ENCODE measurements at places on chromosomes 5 and 9.

DNA sequence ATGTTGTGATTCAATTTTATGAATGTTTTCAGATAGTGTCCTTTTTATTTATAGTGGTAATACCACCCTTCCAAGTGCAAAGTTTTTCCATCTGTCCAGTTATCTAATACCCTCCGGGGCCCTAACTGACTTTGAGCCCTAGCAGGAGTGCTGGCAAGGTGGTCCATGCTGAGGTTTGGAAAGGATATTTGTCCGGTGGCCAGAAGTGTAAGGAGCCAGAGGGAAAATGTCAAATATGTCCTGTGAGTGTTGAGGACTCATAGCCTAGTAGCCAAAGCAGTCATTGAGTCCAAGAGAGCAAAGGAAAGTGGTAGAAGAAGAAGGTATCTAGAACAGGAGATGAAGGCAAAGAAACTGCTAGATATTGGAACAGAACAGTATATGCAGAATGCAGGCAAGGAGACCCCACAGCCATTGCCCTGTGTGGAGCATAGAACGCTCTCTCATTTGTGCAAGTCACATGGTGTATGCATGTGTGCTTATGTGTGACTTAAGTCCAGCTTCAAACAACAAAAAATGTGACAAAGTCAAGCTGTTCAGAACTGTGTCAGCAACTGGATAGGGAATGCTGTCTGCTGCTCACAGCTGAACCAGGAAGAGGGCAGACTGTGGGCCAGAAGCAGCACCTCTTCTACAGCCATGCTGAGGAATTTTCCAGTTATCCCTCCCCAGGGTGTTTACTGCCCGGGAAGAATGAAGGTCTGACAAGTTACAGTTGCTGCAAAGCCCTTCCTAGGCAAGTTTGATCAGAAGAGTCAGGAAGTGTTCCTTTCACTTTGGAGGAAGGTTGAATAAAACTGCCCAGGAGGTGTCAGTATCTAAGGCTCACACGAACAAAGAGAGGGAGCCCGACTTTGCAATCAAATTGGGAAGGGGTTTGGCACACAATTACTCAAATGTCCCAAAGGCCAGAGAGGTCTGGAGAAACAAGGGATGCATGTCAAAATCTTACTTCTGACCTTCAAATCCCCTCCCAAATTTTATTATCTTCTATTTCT lies 463.3 kb upstream of the DMAC1 start:
- DNase-seq = no peak

- DNase-seq = peak; percentile 35
Measured at GRCh38 chr9:136773386-136774044, 9.2 kb upstream of the LCN15 start.

DNA sequence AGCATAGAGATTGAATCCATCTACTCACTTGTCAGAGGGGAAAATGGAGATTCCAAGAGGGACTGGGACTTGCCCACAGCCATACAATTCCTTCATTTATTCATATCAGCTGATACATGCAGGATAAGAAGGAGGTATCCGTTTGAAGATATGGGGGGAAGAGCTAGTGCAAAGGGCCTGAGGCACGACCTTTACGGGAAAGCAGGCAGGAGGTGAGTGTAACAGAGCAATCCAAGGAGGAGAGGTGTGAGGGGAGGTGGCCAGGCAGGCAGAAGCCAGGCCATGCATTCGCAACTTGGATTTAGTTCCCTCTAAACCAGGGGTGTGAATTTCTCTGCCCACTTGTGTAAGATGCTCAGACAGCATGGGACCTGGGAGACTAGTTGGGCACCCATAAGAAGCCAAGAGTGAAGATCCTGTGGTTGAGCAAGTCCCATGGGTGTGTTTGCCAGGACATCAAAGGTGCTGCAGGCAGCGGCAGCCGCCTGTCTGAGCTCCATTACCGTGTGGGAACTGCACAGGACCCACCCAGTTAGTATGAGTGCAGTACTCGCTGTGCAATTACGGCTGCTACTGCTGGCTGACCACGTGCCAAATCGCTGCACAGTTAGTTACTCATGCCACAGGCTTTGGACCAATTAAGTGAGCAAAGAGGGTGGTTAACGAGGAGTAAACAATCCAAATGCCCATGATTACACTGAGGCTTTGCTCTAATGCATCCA lies 31.4 kb upstream of the FAT2 start:
- DNase-seq = no peak

DNA sequence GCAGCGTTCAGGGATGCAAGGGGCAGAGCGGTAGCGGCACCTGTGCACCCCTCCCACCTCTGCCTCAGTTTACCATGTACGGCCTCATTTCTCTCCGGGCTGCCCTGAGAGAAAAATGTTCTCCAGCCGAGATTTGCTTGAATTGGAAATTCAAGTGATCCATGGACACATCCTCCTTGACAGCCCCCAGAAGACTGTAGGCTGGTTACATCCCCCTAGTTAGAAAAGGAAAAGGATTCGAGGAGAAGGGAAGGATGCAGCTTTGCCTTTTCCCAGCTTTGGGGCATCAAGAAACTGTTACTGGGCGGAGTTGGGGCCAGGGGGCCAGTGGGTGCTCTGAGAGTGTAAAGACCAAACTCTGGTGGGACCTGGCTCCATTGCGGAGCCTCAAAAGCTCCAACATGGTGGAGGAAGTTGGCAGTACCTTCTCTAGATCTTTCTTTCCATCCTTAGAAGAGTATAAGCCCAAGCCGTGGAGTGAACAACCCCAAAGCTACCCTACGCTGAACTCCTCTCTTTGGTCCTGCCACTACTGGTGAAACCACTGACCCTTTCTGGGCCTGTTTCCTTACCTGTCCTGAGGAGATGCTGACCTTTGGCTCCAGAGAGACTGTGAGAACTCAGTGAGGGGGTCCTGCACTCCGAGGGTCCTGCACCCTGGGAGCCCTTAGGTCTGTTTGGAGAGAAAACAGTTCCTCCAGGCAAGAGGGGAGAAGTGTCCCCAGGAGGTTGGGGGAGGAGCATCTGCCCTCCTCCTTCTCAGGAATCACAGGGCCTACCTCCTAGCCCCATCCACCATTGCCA lies 1.0 kb upstream of the BARX1 start:
- DNase-seq = no peak

All from activated CD4-positive, alpha-beta T cell treated with anti-CD3 and anti-CD28 coated beads, Interleukin-2, amount 50 U/mL, for 16 hours (primary cell).